H1 (cell line): ENCODE measurements at places on chromosomes 7 and 10. TPM values are rescaled to one million over a fixed set of nuclear protein-coding genes. Genes with fewer than 3 reads are reported as not detected.

DNA sequence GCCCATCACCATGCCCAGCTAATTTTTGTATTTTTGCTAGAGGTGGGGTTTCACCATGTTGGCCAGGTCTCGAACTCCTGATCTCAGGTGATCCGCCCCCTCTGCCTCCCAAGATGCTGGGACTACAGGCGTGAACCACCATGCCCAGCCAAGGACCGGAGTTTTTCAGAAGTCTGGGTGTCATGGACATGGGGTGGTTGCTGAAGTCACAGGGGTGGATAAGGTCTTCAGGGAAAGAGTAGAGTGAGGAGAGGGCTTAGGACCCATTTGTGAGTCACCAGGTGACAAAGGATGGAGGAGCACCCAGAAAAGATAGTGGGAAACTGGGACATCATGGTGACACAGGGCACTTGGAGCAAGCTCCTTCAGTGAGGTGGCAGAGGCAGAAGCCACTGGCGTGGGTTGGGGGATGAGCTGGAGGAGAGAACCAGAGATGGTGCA lies 2.8 kb upstream of the GPRIN2 start:
- no peak overlapping the region for H3K4me3 ChIP-seq
- no peak for DNase-seq
- H3K36me3 ChIP-seq: no peaks in the 10 kb centered on the region
- peaks cover 16% of the 10 kb centered on the region for H3K4me1 ChIP-seq
- H3K27me3 ChIP-seq: no peaks in the 10 kb centered on the region
- H3K27ac ChIP-seq: no peak overlapping the region

DNA sequence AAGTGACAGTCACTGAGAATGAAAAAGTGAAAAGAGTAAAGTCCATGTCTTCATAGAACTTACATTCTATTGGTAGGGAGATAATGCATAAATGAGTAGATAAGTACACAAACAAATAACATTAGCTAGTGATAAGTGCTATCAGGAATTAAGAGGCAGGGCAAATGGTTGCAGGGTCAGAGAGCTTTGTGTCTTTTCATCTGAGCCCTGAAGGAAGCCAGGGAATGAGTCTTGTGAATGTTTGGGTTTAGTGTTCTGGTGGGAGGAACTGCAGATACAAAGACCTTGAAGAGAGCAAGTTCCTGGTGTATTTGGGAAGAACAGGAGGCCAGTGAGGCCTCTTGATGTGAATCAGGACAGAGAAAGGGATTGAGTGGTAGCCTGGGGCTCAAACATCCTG lies 183.8 kb downstream of the CTTNBP2 start:
- no peak overlapping the region for H3K27ac ChIP-seq
- H3K4me1 ChIP-seq: no peaks in the 10 kb centered on the region
- H3K4me3 ChIP-seq: no peak overlapping the region

DNA sequence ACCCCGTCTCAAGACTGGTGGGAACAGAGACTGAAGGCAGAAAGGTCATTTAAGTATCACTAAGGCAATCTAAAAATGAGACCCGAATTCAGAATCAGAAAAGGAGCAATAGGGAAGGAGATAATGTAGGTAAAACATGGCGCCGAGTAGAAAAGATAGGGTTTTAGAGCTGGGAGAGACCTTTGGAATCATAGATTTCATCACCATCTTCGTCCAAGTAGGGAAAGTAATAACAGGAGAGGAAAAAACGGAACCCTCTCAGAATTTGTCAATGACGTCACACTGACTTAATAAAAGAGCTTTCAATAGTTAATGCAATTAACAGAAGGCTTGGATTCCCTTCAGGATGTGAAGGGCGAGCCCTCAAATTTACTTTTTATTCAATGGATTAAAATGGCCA lies 1.0 kb upstream of the UBN2 start:
- H3K27me3 ChIP-seq: no peaks in the 10 kb centered on the region
- no peaks in the 10 kb centered on the region for H3K36me3 ChIP-seq
- H3K4me1 ChIP-seq: no peaks in the 10 kb centered on the region
- no peak overlapping the region for H3K27ac ChIP-seq
- DNase-seq: no peak
- H3K4me3 ChIP-seq: peak overlapping the region; percentile 87

GRCh38 chr7:4208586-4208985 lies 473.5 kb upstream of the FOXK1 start:
- H3K4me1 ChIP-seq: no peaks in the 10 kb centered on the region; the same call in 1 of the 2 replicates
- no peaks in the 10 kb centered on the region for H3K27me3 ChIP-seq
- DNase-seq: no peak
- H3K36me3 ChIP-seq: no peaks in the 10 kb centered on the region
- H3K4me3 ChIP-seq: no peak overlapping the region

GRCh38 chr10:24208661-24209431 lies at the start of gene KIAA1217:
KIAA1217 (plus strand) TSS chr10:24209138; CDS start chr10:24209194, 56 bp downstream.
- H3K4me1 ChIP-seq: peaks cover 21% of the 10 kb centered on the region
- no peaks in the 10 kb centered on the region for H3K27me3 ChIP-seq
- DNase-seq: peak; percentile 63
- peak within 1 kb of the TSS; percentile 69 for H3K4me3 ChIP-seq
- peak within 1 kb of the TSS; percentile 25; the same call in 1 of the 2 replicates for H3K27ac ChIP-seq
- no peaks in the 10 kb centered on the region for H3K36me3 ChIP-seq

GRCh38 chr7:52360541-52360940 lies 674.9 kb upstream of the POM121L12 start:
- H3K27ac ChIP-seq: no peak overlapping the region
- H3K27me3 ChIP-seq: no peaks in the 10 kb centered on the region
- no peaks in the 10 kb centered on the region for H3K36me3 ChIP-seq
- no peak for DNase-seq
- no peaks in the 10 kb centered on the region for H3K4me1 ChIP-seq

Gene BTBD16
- not detected in 2 replicates for total RNA-seq

Gene MBLAC1
- total RNA-seq: 1.7 TPM in 2 replicates
